ENCODE measurements at places on chromosomes 16 and 17.

- DNase-seq, result no peak
Observed at GRCh38 chr17:73231395-73231794, 30.3 kb downstream of the CPSF4L start.

DNA sequence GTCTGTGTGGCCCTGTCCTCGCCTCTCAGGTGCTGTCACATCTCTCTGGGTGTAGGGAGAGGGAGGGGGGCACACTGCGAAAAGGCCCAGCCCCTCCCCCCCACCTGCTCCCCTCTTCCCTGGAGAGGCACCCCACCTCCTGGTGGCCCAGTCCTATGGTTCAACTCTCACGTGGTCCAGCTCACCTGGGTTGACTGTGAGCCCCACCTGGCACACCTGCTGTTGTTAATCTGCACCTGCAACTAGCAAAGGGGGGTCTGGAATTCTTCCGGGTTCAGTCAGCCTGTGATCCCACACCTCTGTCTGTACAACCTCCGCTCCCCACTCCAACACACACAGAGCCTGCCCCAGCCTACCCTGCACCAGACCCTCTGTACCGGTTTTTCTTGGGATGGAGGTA is 2.0 kb upstream of the SYNGR2 start:
- DNase-seq, result no peak

DNA sequence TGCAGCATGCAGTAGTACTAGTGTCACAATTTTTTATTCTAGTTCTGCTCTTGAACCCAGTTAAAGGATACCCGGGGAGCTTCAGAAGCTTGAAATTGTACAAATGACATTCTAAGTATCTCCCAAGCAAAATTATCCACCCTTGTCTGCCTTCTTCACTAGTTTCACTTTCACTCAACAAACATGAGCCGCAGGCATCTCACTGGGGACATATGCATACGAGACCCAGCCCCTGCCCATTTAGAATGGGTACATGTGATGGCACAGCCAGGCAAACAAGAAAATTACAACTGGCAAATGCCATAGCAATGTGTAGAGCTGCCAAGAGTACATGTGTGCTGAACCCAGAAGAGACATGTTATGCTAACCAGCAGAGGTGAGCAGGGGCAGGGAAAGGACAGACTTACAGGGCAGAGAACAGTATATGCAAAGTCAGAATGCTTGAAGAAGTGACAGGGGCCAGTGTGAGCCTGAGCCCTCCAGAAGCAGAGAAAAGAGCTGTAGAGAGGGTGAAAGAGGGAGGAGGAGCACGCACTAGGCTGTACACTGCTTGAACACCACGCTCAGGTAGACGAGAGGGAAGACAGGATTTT is 8.3 kb downstream of the GINS2 start:
- no peak for DNase-seq

DNA sequence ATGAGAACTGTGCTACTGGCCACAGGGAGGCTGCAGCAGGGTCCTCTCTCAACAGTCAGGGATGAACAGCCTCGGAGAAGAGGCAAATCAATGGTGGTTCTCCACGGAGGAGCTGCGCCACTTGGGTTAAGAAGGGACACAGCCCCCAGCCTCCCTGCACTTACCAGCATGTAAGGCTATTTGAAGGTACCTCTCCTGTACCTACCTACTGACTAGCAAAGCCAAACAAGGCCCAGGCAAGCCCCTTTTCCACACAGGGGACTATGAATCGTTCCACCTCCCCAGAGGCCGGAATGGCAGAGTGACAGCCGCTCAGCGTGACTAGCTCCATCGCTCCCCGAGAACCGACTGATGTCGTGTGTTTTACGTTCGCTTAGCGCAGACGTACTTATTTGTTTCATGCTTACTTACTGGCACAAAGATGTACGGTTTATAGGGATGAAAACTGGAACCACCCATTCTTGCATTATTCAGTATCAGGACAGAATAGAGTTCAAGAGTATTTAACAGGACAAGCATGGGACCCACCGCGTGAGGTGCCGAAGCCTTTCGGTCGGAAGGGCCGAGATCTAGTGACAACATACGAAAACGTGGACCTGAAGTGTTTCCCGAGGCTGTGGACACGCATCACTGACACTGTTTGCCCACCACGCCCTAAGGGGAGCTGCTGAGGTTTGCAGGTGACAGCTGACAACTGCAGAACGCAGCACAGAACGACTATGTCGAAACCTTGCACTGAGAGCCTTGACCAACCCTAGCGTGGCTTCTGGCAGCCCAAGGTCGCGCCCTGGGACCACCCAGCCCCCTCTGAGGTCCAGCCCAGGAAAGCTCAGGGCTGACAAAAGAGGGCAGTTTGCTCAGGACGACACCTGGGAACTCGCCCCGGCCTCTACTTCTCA is 1.0 kb downstream of the TEPSIN start:
- no peak for DNase-seq

DNA sequence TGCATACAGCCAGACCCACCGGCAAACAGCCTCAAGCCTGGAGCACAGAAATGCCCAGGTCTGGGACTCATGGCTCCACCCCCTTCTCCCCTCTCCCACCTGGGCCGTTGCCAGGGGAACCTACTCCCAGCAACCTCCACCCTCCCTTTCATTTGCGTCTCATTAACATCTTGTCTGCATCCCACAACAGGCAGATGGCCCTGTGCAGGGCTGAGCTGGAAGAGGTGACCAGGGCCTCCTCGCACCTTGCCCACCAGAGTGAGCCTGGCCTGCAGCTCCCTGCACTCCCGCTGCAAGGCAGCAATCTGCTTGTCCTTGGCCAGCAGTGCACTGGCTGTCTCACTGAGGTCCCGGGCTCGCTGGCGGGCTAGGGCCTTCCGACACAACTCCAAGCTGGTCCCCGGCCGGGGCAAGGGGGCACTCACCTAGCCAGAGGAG is 3.3 kb downstream of the TSPOAP1 start:
- no peak for DNase-seq
